AG20443 (cell line): ENCODE measurements at places on chromosomes 16 and 17.
A peak's percentile ranks its signal among the peaks of the same experiment; 100 is the strongest.

- no peak for DNase-seq
These were observed 33.6 kb upstream of the CACNG4 start for GRCh38 chr17:66930933-66931332.

DNA sequence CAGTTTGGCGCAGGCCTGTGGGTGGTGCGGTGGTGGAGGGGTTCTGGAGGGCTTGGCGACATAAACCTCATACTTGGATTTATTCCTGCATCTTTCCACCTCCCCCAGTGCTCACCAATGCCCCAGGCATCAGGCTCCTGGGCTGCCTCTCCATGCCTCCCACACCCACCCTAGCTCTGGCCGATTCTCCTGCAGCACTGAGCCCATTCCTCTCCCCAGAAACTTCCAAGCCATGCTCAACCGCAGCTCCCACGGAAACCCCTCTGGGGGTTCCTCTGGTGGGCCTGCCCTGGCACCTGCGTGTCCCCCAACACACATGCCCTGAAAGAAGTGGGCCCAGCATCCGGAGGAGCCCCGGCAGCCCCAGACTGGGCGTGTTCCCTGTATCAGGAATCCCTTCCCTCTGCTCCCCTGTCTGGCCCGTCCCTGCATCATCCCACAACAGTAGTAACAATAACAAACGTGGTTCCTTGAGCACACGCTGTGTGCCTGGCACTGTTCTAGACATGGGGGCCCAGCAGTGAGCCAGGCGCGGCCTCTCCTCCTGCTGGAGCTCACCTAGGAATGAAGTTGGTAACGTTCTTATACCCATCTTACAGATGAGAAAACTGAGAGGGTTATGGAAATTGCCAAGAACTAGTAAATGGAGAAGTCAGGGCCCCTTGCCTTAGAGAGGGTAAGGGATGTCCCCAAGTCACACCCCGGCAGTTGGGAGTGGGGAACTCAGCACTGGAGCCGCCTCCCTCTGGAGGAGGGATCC is 2.3 kb downstream of the PRSS21 start:
- no peak for DNase-seq

DNA sequence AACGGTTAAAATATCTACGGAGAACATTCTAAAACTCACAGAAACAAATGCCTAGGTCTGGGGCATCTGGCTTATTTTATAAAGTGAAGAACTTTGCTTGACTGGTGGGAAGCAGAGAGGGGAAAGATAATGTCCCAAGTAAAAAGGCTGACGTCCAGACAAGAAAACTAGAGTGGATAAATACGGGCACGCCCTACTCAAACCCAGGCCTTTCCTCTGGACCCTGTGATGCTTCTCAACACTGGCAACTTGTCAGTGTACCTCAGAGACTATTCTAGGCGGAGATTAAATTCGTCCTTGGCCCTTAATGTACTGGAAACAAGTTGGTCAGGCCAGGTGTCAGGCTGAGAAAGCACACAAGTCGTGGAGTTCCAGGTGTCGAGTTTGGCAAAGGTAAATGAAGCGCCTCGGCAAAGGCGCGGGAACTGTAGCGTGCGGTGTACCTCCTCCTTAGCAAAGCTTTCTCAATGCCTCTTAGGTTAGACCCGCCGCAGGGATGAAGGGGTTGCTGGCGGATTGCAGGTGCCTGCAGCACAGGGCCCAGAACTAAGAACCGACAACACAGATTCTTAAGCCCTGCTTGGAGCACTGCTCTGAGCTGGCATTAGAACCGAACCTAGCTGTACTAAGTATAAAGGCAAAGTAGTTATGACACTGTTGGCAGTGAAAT is 668 bp upstream of the UNK start:
- DNase-seq: no peak

GRCh38 chr17:79137015-79137788 is 62.6 kb downstream of the ENGASE start:
- DNase-seq: no peak

- DNase-seq: no peak
These were observed 63.7 kb upstream of the AMZ2 start for GRCh38 chr17:68184141-68184571.

- no peak for DNase-seq
These were observed 527.2 kb downstream of the TMEM114 start for GRCh38 chr16:8063159-8063558.

GRCh38 chr16:2159175-2159838 is 3.7 kb downstream of the TRAF7 start:
- DNase-seq: peak; percentile 65

- no peak for DNase-seq
These were observed 67.8 kb downstream of the MAF start for GRCh38 chr16:79532785-79533184.

DNA sequence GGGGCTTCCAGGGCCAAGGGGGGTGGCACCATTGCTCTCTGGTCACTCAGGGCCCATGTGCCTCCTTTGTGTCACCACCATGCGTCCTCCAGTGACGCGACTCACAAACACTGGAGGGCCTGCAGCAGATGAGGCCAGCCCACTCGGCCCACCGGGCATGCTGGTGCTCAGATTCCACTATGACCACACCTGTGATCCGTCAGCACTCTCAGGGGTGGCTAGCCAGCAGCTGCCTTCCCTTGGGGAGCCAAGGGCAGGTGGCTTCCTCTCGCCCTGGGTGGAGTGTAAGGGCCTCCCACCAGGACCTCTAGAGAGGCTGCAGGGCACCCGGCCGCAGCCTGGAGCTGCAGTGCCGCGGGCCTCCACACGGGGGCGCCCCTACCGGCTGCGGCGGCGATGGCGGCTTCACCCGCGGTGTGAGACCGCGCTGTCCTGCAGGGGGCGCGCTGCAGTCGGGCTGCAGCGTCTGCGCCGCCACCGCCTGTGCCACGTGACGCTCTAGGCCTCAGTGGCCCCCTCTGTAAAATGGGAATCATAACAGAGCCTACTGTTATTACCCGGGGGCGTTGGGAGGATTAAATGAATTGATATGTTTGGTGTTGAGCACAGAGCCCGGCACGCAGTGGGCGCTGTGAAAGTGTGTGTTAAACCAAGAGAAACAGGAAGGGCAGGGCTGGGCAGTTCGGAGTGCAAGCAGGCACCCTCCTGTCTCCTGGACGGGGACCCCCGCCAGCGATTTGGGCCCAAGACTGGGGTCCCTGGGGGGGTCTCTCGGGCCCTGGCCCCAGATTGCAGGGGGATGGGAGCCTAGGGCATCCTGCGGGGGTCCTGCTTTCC is 192.4 kb upstream of the GSE1 start:
- DNase-seq: peak; percentile 91

DNA sequence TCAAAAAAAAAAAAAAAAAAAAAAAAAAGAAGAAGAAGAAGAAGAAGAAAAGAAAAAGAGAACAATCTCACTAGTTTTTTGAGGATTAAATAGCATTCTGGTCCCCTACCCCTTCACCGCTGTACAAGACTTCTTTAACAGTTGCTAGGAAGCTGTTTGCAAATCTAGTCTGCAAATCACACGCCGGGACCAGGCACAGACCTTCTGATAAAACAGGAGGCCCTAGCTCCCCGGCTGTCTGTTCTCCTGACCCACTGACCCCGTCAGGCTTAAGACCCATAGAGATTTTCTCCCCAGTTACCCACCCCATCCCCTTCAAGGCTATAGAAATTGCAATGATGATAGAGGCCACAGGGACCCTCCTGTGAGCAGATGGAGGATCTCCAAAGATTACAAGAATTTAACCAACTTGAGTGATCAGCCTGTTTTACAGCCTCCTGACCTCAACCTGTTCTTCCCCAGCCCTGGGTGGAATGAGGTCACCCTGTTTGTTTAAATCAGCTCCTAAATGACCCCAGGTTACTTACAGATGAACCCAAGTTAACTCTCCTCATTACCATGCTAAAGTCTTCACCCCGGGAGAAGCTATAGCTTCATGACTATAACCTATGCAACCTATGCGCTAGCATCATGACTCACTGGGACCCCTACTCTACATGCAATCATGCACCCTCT is 11.8 kb upstream of the SULT1A1 start:
- DNase-seq: no peak

- DNase-seq: no peak
These were observed 46.2 kb downstream of the CDK12 start for GRCh38 chr17:39507511-39507910.
